ENCODE measurements at places on chromosomes 16 and 17. TPM values are rescaled to one million over a fixed set of nuclear protein-coding genes. Genes with fewer than 3 reads are reported as not detected.

Gene EVI2B
- polyA plus RNA-seq, result 1.1 TPM

DNA sequence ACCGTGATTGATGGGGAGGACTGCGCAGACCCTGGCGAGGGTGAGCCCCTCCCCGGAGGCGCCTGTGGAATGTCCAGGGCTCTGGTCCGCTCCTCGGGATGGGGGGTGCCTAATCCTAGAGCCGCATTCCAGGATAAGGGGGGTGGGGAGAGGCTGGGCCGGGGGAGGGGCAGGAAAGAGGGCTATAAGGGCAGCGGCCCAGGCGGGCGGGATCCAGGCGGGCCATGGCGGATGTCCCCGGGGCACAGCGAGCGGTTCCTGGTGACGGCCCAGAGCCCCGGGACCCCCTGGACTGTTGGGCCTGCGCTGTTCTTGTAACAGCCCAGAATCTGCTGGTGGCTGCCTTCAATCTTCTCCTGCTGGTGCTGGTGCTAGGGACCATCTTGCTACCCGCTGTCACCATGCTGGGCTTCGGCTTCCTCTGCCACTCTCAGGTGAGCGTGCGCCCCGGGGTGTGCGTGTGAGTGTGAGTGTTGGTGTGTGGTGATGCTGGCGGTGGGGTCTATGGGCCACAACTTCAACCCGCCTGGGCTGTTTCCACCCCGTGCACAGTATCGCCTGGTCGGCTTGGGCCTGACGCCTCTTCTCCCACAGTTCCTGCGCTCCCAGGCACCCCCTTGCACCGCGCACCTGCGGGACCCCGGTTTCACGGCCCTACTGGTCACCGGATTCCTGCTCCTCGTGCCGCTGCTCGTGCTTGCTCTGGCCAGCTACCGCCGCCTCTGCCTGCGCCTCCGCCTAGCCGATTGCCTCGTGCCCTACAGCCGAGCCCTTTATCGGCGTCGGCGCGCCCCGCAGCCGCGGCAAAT lies at the start of gene TMEM88:
Gene TMEM88, plus strand, starts transcription at position 216 of the 809 bp plus-strand sequence. Its CDS starts 9 bp downstream, at position 225.
- DNase-seq, result no peak

GRCh38 chr17:9522074-9522473 lies 53.5 kb downstream of the STX8 start:
- peak; percentile 65 for DNase-seq

DNA sequence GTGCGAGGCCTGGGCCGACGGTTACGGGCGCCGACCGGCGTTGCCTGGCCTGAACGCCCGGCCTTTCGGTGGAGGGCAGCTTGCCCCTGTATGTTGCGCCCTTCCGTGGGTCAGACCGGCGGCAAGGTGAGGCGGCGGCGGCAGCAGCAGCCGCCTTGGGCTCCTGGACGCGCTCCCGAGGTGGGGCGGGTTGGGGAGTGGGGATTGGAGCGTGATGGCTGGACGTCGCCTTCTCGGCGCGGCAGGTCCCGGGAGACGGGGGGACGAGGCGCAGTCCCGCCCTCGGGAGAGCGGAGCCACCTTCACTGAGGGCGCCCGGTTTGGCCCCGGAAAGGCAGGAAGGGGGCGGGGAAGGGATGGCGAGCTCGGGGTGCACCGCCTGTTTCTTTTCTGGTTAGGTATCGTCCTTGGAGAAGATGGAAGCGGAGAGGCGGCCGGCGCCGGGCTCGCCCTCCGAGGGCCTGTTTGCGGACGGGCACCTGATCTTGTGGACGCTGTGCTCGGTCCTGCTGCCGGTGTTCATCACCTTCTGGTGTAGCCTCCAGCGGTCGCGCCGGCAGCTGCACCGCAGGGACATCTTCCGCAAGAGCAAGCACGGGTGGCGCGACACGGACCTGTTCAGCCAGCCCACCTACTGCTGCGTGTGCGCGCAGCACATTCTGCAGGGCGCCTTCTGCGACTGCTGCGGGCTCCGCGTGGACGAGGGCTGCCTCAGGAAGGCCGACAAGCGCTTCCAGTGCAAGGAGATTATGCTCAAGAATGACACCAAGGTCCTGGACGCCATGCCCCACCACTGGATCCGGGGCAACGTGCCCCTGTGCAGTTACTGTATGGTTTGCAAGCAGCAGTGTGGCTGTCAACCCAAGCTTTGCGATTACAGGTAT lies 671 bp downstream of the DGKE start:
- peak; percentile 27 for DNase-seq

- no peak for DNase-seq
Measured at GRCh38 chr17:48539177-48539576, 5.7 kb downstream of the HOXB2 start.

Gene PSMD7
- 100.0 TPM for polyA plus RNA-seq

GRCh38 chr17:58338454-58338840 lies 9.9 kb upstream of the TSPOAP1 start:
- DNase-seq, result no peak

DNA sequence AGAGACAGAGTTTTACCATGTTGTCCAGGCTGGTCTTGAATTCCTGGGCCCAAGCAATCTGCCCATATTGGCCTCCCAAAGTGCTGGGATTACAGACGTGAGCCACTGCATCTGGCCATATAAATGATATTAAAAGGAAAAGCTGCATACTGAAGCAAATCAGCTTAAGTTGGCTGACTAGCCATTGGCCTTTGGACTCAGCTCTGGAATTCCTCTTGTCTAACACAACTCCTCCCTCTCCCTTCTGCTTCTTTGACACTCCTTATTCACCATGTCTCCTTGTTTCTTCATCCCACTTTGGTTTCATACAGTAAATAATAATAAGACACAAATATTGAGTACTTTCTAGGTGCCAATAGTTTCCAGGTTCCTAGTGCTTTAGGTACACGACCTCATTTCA lies 7.5 kb downstream of the KRT12 start:
- DNase-seq, result peak; percentile 8

Gene GRIN2A
- polyA plus RNA-seq, result not detected

Gene DNAH17
- 2.4 TPM for polyA plus RNA-seq

DNA sequence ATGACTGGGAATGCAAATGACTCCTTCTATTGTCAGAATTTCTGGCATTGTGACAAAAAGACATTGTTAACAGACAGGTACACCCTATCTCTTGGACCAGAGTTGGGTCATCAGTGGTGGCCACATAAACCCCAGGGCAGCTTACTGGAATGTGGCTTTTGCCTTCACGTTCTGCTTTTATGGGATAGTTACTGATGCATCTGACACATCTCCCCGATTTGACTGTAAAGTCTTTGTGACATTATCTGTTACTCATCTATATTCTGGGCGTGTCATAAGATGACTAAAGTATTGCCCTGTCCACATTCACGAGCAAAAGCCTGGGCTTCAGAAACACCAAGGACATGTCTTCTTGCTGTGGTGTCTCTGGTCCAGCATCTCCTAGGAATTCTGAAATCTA lies 18.7 kb upstream of the AQP8 start:
- DNase-seq, result no peak

GRCh38 chr17:14775731-14776492 lies 475.0 kb downstream of the HS3ST3B1 start:
- DNase-seq, result no peak

DNA sequence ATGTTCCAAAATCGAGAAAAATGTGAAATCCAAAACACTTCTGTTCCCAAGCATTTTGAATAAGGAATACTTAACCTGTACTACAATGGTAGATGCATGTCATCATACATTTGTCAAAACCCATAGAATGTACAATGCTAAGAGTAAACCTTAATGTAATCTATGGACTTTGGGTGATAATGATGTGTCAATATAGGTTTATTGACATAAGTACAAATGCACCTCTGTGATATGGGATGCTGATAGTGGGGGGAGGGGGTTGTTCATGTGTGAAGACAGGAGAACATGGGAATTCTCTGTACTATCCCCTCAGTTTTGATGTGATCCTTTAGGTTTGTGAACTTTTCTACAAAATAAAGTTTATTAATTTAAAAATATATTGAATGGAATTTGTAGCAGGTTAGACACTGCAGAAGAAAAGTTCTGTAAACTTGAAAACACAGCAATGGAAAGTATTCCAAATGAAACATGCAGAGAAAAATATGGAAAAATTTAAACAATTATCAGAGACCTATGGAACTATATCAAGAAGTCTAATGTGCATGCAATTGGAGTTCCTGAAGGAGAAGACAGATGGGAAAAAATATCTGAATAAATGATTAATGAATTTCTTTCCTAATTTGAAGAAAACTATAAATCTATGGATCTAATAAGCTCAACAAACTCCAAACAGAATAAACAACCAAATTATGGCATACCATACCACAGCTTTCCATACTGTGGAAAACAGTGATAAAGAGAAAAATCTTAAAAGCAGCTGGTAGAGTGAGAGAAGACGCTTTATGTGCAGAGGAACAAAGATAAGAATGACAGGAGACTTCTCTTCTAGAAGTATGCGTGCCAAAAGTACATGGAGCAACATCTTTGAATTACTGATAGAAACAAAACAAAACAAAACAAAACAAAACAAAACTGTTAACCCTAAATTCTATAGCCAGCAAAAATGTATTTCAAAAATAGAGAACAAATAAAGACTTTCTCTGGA lies 34.7 kb upstream of the MSI2 start:
- no peak for DNase-seq

- DNase-seq, result no peak
Measured at GRCh38 chr17:59353936-59354755, 22.7 kb downstream of the YPEL2 start.
